HTR-8/SVneo (cell line): ENCODE measurements at places on chromosomes 2 and 18.
A peak's percentile ranks its signal among the peaks of the same experiment; 100 is the strongest.

- peak; percentile 64 for DNase-seq
Observed at GRCh38 chr2:9984217-9984739, 32.8 kb downstream of the GRHL1 start.

GRCh38 chr2:114714313-114714712, 271.9 kb downstream of the DPP10 start:
- DNase-seq, result no peak

DNA sequence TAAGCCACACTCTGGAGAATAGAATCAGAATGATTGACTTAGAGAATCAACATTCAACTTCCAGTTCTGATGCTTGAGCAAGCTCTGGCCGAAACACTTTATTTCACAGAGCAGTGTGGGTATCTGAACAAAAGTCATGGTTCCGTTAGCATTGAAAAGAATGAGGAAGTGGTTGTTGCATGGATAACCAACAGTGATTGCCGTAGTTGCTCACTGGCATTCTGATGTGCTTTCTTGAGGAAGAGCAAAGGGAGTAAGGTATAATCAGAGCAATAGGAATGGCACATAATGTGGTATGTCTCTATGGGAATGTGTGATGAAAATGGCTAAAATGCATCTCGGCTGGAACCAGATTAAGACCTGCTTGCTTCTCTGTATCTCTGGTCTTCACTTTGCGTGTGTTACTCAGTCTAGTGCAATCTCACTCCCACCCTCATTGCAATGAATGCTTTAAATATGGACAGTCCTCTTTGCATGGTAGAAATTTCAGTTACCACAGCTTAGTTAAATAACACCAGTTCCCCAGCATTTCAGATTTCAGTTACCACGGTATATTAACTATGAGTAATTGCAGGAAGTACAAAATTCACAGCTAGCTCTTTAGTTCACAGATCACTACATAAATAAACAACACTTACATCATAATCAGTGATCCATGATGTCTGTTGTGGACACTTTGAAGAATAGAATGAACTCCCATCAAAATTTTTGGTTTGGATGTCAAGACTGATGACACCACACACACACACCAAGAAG, 7.8 kb upstream of the RAB12 start:
- no peak for DNase-seq

DNA sequence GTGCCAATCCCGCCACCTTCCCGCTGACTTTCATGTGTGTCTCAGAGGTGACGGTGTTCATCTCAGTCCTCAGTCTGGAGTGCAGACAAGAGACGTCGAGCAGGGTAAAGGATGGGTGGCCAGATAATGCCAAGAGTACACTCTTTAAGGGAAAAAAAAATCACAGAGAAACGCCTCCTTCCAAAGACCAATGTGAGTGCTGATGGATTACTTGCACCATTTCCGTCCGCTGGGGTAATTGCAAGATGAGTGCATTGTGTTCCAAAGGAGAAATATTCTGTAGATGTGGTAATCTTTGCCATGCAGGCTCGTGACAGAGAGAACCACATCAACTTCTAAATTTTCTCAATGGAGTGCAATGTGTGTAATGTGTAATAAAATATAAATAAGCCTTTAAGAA, 81.0 kb downstream of the KLHL29 start:
- no peak for DNase-seq

GRCh38 chr2:232787806-232788205, 11.4 kb upstream of the KCNJ13 start:
- no peak for DNase-seq

DNA sequence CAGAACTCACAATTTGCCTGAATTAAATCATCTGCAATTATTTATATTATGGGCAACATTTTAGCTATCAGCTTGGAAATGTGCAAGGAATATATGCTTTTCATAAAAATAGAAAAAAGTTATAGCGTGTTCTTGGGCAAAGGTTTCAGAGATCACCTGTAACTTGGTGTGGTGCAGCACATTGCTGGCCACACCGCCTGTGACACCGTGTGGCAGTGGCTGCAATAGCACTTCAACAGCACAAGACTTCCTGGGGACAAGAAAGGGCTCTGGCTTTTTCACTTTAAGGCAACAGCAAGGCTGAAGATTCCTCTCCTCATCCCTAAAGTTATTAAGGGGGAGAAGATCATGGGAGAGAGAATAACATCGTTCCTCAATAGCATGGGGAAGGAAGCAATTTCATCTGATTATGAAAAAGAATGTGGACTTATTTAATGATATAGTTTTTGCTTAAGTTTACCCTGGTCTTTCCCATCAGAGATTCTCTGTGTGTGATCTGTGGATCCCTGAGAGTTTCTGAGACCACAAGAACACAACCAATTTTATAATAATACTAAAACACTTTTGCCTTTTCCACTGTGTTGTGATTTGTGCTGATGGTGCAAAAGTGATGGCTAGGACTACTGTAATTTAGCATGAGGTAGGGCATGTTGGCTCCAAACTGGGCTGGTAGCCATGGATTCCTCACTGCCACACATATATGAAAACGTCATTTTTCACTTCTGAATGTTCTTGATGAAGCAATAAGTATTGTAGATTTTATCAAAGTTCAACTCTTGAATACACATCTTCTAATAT, 15.0 kb upstream of the SERPINB3 start:
- DNase-seq, result no peak

DNA sequence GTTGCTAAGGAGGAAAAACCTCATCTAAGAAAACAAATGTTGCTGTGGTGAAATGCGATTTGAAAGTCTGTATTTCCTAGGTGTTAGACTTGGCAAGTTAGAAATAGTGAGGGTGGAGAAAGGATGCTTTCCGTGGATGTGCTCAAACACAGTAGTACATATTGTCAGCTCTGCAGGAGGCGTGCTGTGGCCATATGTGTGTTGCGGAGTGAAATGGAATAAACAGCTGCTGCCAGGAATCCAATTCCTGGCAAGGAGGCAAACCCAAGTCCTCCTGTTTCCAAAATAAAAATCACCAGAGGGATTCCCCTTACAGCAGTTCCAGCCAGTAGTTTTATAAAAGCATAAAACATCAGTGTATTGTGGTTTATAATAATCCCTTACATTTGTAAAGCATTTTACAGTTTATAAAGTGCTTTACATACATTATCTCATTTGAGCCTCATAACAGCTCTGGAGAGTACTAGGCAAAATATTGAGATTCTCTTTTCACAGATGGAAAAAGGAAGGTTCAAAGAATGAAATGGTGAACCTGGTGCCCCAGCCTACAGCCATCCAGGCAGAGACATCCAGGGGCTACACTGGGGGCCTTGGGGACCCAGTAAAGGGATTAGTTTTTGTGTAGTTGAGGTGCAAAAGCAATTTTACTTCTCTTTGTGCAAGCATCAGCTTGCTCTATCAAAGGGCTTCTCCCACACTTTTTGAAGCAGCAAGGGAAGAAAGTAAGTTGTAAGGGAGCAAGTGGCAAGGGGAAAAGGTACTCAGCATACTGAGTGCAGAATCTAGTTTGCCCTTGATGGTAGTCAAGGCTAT, 206.0 kb downstream of the AGPS start:
- DNase-seq, result no peak

DNA sequence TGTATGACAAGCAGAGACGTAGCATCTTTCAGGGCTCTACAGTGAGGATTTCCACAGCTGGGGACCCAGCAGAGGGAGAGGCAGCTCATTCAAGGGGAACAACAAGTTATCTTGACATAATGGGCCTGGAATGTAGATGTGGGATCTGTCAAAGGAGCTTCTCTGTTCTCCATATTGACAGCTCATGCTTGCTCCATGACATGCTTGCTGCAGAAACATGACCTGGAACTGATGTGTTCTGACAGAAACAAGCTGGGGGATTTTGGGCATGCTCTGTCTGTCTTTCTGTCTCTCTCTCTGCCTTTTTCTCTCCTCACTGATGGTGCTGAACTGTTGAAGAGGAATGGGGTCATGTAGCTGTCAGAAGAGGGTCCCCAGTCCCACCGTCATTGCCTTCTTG, 79.6 kb downstream of the MMADHC start:
- DNase-seq, result no peak

GRCh38 chr2:54636415-54637139, 86.9 kb upstream of the EML6 start:
- no peak for DNase-seq

DNA sequence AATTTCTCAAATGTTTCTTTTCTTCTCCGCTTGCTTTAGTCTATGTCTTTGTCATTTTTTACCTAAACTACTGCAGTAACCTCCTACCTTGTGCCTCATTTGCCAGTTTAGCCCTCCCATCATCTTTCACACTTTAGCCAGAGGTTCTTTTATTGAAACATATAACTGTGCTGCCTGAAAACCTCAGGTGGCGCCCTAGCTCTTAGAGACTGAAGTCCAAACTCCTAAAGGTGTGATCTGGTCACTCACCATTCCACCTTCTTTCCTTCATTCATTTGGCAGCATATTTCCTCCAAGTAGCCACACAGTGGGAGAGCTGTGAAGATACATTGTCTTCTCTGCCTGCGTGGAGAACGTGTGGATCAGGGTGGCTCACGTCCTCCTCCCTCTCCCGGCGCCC, 98.2 kb upstream of the MAPRE2 start:
- DNase-seq, result no peak

DNA sequence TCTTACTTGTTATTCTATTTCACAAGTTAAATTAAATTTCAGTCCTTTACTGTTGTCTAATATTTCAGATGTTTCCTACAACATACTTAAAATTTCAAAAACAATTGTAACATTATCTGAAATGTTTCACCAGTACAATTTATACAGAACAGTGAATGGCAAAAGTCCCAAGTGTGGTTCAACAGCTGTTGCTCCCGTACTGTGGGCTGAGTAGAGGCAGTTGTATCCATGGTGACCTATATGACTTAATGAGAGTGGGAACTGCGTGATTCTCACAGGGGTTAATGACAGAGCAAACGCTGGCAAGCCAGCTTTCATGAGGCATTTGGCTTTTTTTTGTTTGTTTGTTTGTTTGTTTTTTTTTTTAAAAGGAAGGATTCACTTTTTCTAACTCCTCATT, 5.3 kb upstream of the PLCL1 start:
- DNase-seq, result no peak

DNA sequence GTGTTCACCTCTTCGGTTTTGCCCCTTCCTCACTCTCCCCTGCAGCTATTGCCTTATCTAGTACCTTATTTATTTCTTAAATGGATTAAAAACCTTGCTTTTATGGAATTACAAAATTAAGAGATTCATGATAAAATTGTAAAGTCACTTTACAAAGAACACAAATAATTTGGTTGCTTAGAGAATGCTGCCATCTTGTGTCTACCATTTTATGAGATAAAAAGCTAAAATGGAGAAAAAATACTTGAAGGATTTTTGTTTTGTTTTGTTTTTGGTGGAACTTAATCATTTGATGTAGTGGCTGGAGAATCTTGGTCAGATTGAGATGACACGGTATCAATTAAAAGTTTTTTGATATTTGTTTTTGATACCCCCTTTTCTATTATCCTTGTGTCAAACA, 69.6 kb downstream of the R3HDM1 start:
- no peak for DNase-seq

DNA sequence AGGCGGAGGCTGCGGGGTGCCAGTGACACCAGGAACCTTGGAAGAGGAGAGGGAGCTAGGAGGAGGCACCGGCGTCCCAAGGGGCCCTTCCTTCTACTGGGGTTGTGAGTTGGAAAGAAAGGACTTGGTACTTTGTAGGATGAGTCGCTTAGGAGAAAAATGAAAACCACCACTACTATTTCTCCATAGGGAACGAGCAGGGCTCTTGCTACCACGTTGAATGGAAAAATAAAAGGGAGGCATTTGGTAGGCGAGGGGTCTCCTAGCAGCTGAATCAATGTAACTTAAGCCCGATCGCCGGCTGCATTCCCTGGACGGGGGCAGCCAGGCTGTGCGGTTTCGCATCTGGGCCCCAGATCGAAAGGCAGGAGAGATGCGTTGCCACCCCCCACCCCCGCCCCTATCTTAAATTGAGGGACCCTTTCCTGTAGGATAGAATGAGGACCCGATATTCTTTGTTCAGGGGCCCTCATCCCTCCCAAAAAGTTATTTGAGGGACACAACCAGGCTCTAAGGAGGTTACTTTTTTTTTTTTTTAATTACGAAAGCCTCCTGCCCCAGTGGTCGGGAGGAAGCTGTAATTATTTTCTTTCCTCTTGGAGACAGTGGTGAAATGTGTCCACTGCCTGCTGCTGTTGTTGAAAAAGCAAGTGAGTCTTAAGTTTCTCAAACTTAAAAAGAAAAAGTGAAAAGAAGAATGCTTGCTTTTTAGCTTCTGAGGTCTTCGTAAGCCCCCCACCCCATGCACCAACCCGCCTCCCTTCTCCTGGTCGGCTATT, 1.3 kb downstream of the IGFBP2 start:
- DNase-seq, result no peak

- DNase-seq, result peak; percentile 10
Observed at GRCh38 chr18:63539904-63540510, 2.2 kb upstream of the SERPINB12 start.

GRCh38 chr2:148122788-148123187, 101.9 kb downstream of the MBD5 start:
- DNase-seq, result no peak

GRCh38 chr2:138030459-138030858, 66.2 kb downstream of the HNMT start:
- DNase-seq, result no peak

DNA sequence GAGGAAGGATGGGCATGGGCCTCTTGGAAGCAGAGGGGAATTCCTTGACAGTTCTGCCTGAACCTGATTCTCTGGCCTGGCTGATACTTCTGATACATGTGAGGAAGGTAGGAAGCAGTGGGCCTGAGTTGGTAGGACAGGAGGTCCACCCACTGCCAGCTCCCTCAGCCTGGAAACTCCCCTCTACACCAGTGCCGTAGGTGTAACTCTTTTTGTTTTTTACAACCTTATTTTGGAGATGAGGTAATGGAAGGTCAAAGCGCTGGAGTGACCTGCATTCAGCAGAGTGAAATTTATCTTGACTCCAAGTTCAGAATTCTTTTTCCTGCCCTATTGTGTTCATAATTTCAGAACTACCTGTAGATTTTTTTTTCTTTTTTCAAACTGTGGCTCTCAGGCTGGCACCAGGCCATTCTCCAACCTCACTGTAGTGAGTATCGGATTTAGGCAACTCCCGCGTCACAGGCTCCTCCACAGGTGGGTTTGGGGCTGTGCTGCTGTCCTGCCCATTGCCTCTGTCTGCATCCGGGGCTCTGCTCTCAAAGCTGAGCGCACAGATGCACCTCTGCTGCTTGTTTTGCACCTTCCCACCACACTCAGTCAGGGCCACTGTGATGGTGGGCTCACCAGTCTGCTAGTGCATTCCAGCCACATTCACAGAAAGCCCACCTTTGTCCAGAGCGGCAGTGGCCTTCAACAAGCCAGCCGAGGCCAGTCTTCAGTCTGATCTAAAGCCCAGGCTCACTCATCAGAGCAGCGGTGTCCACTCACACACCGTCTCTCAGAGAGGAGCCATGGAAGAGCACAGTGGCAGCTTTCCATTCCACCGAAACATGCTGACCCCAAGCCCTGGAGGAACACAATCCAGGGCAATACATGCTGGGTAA, 87.2 kb downstream of the UXS1 start:
- no peak for DNase-seq

- no peak for DNase-seq
Observed at GRCh38 chr2:76501641-76502040, 790.9 kb upstream of the GCFC2 start.
